Cardiac ventricle fibroblast (primary cell): ENCODE measurements at places on chromosomes 12 and 14. TPM values are rescaled to one million over a fixed set of nuclear protein-coding genes. Genes with fewer than 3 reads are reported as not detected.

The OAS2 gene
- total RNA-seq, result 8.3 and 8.4 TPM in 2 replicates

The COX8C gene
- not detected in 2 replicates for total RNA-seq

The KRT6C gene
- not detected in 2 replicates for total RNA-seq

The CFAP54 gene
- total RNA-seq, result 0.12 and 1.0 TPM in 2 replicates

The ANKLE2 gene
- total RNA-seq, result 26.6 and 31.8 TPM in 2 replicates

The SLC6A12 gene
- total RNA-seq, result not detected in 2 replicates

The TAS2R10 gene
- 1.9 TPM in 1 of 2 replicates, not detected in the other for total RNA-seq

The RTL1 gene
- total RNA-seq, result not detected in 2 replicates

The C12orf60 gene
- total RNA-seq, result 1.8 and 3.7 TPM in 2 replicates

The WNT5B gene
- 13.4 and 14.0 TPM in 2 replicates for total RNA-seq
